Activated CD8-positive, alpha-beta T cell treated with anti-CD3 and anti-CD28 coated beads for 36 hours (primary cell): ENCODE measurements at places on chromosomes 11 and 22.

- DNase-seq, result no peak
These were observed 9.4 kb downstream of the PARVA start for GRCh38 chr11:12386745-12387144.

- DNase-seq, result no peak
These were observed 34.1 kb downstream of the CD44 start for GRCh38 chr11:35173011-35173511.

DNA sequence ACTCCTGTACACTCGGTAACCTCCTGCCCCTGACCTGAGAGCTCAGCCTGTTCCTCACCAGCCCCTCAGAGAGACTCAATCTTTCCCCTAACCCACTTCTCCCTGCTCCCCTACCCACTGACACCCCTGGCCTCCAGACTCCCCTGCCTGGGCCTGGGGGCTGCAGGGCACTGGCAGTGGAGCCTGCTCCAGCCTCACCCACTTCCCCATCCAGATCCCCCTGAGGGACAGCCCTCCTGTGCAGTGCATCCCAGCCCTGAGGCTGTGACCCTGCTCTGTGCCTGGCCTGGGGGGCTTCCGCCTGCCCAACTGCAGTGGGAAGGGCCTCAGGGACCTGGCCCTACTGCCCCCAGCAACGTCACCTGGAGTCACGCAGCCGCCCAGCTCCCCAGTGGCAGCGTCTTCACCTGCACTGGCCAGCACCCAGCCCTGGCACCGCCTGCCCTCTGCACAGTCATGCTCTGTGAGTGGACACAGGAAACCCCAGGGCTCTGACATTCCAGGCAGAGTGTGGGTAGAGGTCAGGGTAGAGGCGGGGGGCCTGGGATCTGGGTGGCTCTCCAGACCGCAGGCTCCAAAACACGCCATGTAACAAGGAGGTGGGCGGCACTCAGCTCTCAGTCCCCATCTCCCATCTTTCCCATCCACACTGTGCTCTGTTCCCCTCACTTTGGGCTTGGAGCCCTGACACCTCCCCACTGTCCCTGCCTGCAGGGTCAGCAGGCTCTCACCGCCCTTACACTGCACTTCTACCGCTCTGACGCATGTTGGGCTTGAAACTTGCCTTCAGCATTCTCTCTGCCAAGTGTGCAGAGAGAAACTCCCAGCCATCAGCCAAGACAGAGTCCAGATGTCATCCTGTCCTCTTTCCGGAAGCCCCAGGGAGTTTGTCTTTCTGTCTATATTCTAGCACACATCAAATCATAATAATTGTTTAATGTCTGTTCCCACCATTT is 5.1 kb downstream of the VSIG10L2 start:
- no peak for DNase-seq

DNA sequence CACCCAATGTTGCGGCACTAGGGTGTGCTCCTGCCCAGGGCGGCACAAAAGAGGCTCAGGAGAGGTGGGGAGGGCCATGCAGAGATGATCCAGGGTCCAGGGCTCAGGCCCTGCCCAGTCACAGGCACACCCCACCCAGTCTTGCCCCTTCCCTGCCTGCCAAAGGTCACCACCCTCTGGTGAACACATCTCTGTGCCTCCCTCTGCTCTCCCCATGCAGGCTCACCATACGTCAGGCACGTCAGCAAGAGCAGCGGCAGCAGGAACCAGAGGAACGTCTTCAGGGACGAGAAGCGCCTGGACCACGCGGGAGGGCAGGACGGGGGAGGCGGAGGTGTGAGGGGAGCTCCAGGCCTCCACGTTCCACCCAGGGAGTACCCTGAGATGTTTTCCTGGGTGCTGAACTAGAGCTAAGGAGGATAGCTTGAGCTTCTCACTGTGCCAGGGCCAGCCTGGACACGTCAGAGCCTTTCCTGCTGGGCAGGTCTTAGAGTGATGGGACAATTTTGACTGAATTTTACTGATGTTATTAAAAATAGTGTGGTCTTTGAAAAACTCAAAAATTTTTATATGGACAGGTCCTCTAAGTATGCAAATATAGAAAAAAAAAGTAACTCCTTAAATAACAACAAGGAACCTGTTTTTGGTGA is 7.2 kb downstream of the SUN2 start:
- DNase-seq, result no peak
